Activated CD4-positive, alpha-beta T cell treated with anti-CD3 and anti-CD28 coated beads, Interleukin-2, amount 10 ng/mL, durations not matched to agents 7 days and 5 days (primary cell): ENCODE measurements at places on chromosomes 3 and 15.

DNA sequence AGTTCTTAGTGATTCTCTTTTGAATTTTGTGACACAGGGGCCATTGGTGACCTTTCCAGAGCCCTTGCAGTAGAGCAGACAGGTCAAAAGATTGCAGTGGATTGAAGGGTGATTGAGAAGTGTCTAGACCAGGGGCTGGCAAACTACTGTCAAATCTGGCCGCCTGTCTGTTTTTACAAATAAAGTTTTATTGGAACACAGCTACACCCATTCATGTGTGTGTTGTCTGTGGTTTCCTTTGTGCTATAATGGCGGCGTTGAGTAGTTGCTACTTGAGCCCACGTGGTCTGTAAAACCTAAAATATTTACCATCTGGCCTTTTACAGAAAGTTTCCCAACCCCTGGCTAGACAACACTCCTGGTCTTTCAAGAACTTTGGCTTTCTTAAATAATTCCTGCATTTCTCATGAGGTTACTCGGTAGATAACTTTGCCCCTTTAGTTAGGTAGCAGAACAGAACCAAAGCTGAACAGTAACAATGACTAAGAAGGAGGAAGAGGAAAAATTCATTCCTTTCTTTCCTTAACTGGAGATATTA is 265.1 kb upstream of the NR2E3 start:
- no peak for DNase-seq

DNA sequence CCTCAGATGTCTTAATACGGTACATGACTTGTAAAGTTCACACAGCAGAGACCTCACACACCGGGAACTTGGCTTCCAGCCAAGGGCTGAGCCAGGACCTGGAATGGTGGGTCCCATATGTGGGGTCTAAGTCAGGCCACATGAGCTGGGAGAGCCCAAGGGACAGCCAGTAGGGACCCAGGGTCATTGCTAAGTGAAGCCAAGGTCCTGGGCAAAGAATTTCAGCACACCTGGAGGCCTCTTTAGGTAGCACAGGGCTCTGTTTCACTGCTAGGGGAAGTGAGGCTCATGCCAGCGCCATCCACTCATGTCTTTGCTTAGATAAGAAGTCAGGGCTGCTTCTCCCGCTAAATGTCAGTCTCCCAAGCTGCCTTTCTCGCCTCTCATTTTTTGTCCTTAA is 116.6 kb upstream of the TLE3 start:
- DNase-seq, result no peak

DNA sequence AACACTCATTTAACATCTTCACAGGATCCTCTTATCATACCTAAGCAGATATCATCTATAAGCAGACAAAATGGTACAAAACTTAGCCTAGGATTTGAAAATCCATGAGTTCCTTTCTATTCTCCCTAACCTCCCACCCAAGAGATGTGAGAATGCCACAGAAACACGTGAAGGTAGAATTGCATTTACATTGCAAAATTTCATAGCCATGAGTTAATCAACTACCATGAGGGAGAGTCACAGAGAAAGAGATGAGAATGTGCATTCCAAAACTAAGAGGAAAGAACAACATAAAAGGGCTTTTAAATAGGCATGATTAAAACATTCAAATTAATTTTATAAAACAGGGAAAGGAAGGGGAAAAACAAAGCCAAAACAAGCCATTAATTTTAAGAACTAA is 806.2 kb downstream of the NTRK3 start:
- no peak for DNase-seq

DNA sequence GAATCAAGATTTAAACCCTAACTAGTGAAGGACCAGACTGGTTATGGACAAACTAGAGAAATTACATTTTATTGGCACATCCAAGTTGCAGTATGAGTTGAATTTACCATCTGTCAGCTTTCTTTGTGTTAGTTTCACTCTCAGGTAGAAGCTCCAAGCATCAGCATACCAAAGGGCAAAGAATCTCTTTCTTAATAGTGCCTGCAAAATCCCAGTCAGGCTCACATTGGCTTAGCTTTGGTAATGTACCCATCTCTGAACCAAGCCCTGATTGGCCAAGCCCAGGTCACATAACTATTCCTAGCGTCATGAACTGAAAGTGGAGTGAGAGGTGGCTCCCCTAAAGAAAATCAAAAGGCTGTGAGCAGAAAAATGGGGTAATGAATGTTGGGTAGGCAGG is 66.9 kb downstream of the CCNL1 start:
- DNase-seq, result no peak

GRCh38 chr3:22887664-22888291 is 315.3 kb upstream of the UBE2E2 start:
- DNase-seq, result no peak

GRCh38 chr15:33768670-33769190 is 199.6 kb upstream of the CHRM5 start:
- no peak for DNase-seq

DNA sequence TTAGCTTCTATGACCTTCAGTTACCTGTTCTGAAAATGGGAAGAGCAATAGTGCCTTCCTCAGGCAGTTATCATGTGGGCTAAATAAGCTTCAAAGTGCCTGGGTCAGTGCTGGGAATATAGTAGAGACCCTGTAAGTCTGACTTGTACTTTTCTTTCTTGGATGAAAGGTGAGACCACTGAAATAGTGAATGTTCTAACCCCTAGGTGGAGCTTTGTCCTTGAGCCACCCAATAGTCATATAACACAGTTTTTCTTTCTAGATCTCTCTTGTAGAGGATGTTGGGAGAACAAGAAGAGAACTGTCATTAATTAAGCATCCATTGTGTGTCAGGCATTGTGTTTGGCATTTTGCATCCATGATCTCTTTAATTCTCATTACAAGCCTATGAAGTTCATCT is 13.0 kb upstream of the BFSP2 start:
- DNase-seq, result no peak

DNA sequence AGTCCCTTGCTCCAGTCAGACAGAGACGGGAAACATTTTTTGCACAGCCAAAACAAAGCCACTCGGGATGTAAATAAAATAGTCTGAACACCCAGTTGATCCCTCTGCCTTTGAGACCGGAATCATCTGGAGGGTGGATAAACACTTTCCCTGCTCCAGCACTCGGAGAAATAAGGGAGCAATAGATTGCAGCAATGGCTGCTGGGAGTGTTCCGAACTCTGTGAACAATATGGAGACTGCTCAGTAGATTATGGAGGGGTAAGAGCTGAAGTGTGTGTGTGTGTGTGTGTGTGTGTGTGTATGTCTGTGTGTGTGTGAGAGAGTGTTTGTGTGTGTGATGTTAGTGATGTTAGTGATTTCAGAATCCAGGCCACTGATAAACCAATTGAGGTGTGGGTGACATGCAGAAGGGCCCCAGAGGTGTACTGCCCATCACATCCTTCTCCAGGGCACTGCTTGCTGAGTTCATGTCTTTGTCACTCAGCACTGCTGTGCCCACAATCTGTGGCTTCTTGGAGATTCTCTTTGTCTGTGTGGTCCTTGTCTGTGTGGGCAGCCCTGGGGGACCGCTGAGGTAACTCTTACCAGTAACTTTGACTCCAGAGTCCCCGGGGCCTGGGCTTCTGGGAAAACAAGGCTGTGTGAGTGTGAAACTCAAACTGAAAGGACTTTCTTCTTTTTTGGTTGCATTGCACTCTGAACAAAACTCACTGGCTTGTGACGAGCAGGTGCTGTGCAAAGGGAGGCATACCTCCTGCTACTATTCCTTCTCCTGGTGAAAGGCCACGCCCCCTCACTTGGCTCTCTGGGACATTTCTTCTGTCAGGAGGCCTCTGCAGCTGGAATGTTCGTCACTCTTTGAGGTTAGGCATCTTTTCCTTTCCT is 23.0 kb downstream of the CRYGS start:
- DNase-seq, result no peak

DNA sequence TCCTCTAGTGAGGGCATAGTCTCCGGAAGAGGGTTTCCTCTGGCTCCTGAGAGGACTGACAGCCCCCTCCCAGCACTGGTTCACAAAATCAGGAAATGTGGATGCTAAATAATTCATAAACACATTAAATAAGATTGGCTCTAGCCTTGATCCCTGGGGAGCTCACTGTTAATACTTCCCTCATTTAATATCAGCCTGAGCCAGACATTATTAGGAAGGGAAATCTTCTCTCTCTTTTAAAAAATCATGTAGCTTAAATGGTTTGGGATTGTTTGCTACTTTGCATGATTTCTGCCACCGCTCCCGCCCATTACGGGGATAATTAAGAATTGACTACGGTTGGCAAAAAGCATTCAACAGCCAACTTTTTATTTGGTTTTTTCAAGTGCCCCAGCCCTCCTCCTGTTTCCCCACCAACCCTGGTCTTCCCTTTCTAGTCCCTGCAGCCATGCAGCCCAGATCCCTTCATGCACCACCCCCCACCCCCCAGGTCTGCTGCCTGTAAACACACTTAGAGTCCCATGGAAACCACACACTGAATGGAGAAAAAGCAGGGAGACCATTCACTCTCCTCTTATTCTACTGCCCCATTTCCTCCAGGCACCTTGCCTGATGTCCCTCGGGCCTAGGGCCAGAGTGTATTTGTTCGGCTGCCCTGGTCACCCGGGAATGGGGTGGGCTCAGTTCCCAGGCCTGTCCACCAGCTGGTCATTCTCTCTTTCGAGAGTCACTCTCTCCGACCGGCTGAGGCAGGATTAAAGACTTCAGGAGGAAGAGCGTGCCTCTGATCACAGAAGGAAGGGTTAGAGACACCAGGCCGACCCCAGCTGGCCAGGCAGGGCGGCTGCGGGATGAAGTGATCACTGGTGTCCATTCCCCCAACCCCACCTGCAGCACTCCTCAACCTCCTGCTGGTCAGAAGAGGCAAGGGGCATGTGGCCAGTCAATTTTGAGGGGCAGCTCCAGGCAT is 45.1 kb downstream of the SEMA5B start:
- no peak for DNase-seq

- DNase-seq, result no peak
Measured at GRCh38 chr3:171122240-171122639, 95.7 kb upstream of the SLC2A2 start.

GRCh38 chr15:75884041-75884440 is 19.6 kb upstream of the FBXO22 start:
- DNase-seq, result no peak

- DNase-seq, result no peak
Measured at GRCh38 chr3:2837239-2837638, 272.9 kb downstream of the IL5RA start.

DNA sequence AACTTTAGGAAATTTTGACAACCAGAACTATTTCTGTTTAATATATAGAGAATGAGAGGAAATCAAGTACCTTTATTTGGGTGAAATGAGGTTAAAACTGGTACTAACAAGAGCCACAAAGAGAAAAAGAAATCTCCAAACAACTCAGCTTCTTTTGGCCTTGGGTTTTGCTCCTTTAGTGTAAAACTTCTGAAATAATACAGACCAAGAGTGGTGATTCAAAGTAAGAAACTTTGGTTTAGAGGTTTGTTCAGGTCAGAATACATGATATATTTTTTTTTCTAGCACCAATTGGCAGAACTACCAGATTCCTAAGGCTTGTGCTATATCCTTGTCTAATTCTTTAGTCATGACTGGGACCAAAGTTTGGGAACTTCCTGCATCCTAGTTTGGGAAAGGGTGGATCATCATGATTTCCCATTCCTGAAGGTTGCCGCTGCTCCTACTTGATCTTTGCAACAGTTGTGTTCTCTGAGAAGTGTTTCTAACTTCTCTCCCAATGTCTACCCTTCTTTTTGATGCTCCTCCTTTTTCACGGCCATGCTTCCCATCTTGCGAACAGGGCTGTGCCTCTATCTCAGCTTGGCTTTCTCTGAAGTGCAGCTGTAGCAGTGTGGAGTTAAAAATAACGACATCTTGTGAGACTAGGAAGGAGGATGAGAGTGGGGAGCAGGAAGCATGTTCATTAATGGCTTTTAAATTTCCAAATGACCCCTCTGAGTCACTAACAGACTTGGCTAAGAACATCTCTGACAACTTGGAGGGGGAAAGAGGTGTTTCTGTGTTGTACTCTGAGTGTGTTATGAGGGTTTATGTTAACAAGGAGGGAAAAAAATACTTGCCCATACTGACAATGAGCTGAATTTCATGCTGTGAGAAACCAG is 87.7 kb downstream of the KCNAB1 start:
- no peak for DNase-seq

DNA sequence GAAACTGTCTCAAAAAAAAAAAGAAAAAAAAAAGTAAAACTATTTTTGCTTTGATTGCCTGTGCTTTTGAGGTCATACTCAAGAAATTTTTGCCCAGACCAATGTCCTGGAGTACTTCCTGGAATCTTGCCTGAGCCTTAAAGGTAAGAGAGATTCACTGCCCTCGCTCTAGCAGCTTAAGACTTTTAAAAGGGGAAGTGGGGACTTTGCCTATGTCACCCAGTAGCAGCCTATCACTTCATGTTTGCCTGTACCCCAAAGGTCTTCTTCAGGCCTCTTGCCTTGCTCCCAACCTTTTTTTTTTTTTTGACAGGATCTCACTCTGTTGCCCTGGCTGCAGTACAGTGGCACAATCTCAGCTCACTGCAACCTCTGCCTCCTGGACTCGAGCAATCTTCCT is 18.9 kb upstream of the GOLGB1 start:
- DNase-seq, result no peak

- DNase-seq, result peak; percentile 51
Measured at GRCh38 chr3:184261270-184261853, at the start of gene CAMK2N2. CAMK2N2 (minus strand) TSS chr3:184261553; CDS start chr3:184261285, 268 bp downstream.

GRCh38 chr15:37375519-37375918 is 275.2 kb upstream of the MEIS2 start:
- DNase-seq, result no peak

DNA sequence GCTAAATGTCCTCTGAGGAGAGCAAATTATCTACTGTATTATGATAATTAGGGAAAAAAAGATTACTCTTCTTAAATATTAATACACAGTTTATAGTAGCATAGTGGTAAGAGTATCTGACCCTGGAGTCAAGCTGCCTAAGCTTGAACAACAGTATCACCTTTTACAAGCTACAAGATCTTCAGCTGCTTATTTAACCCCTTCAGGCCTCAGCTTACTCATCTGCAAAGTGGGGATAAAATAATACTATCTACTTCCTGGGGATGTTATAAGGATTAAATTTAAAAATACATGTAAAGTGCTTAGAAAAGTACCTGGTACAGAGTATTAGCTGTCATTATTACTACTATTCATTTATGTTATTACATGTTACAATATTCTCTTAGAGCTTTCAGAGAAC is 42.0 kb downstream of the SUMF1 start:
- DNase-seq, result no peak

GRCh38 chr3:63817225-63817624 is 1.9 kb upstream of the C3orf49 start:
- DNase-seq, result no peak

DNA sequence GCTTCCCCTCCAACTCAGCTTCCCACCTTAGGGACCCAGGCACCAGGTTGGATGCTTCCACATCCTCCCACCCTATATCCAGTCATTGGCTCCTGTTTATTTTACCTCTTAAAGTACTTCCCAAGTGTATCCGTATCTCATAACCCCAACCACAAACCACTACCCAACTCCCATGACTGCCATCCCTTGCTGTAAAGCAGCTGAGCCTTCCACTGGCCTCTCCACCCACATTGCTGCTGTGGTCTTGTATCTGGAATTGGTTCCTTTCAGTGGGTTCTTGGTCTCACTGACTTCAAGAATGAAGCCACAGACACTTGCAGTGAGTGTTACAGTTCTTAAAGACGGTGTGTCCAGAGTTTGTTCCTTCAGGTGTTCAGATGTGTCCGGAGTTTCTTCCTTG is 79.8 kb upstream of the HRH1 start:
- no peak for DNase-seq
